ENCODE measurements at places on chromosomes 1 and 21.
A peak's percentile ranks its signal among the peaks of the same experiment; 100 is the strongest.

GRCh38 chr1:152111515-152111968 is 3.7 kb downstream of the TCHH start:
- DNase-seq = no peak

DNA sequence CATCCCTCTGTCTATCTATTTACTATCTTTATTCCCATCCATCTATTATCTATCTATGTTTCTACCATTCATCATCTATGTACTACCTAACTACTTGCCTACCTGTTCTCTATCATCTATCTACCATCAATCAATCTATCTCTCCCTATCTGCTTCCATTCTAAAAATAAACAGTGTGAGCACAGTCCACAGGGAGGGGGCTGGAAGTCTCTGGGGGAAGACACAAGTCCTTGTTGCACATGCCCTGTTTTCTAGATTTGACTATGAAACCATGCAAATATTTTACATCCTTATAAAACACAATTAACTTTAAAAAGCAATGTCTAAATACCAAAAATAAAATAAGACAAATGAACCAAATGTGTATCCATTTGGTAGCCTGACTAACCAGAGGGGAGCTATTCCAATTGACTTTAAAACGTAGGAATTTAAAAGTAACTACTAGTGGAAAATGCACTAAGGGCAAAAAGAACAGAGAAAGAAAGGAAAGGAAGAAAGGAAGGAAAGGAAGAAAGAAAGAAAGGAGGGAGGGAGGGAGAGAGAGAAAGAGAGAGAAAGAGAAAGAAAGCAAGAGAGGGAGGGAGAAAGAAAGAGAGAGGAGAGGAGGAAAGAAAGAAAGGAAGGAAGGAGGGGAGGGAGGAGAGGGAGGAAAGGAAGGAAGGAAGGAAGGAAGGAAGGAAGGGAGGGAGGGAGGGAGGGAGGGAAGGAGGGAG is 13.6 kb upstream of the RIPK4 start:
- no peak for DNase-seq

DNA sequence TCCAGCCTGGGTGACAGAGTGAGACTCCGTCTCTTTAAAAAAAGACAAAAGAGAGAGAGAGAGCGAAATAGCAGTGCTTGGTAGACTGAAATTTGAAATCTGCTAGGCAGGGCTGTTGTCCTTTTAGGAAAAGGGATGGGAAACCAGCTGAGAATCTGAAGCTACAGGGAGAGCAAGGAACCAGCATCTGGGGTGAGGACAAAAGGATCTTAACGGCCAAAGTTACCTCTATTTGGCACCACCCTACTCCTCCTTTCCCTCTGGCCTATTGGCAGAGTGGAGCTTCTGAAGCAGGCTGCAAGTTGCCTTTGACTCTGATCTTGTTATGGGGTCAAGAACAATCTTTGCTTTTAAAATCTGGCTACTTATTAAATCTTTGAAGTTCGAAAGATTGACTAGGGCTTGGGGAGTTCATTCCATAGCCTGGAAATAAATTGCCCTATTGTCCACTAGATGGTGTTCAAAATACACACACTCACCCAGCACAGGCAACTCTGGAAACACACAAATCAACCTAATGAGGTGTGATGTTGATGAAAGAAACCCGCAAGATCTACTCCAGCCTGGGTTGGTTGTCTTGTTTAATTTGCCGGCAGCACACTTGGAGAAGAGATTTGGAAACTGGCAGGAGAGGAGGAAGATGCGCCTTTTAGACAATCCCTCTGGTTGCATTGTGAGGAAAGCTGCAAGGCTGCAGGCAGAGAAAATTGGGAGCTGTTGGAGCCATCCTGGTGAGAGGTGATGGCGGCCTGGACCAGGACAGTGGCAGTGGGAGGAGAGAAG is 16.5 kb upstream of the PARP1 start:
- no peak for DNase-seq

- DNase-seq = no peak
Measured at GRCh38 chr1:96492236-96492635, 229.3 kb upstream of the PTBP2 start.

DNA sequence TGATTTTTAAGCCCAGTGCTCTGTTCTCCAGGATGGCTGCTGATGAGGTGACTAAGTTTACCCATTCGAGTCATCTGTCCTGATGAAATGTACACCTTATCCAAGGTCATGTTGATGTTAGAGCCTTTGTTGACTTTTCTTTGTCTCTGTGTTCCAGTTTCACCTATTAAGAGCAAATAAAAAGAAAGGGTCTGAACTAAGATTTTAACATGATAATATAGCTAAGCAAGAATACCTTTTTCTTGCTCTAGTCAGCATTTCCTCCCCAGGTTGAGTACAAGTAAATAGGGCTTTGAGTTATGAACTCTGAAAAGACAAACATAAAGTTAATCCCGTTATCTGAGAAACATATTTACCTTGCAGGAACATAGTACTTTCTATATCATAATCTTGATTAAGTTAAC is 52.1 kb upstream of the GPR88 start:
- no peak for DNase-seq

- no peak for DNase-seq
Measured at GRCh38 chr1:54273795-54274163, 73.8 kb downstream of the MRPL37 start.

GRCh38 chr1:227910511-227911153 is 37.1 kb downstream of the WNT9A start:
- no peak for DNase-seq

DNA sequence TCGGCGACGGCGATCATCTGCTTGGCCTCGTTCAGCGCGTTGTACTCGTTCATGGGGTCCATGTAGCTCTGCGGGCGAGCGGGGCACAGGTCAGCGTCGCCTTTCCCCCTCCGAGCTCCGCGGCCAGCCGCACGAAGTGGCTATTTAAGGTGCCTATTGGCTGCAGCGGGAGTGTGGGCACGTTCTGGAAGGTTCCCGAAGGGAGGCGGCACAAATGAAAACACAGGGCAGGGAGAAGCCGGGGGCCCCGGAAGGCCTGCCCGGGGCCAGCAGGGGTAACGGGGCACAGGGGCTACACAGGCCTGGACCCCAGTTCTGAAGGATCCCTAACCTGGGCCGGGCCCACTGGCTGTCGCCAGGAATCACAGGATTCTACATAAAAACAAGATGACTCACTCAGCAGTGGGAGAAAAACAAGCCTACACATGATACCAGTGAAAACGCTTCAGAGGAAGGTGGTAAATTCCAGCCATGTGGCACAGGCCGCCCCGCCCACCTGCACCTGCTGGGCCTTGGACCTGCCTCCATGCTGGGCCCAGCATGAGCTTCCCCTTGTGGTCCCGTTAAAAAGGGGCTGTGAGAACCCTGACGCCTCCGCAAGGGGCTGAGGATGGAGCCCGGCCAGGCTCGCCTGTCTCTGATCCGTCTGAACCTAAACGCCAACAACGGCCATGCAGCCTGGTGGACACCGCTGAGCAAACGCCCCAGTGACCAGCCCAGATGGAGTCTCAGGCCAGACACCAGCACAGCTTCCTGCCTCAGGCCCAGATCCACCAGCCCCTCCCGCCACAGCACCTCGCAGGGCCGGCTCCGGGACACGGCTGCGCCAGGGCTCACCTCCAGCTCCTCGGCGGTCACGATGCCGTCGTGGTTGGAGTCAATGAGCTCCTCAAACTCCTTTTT is 3.9 kb upstream of the TNFRSF4 start:
- DNase-seq = no peak

GRCh38 chr1:158901623-158902022 is 29.7 kb upstream of the PYHIN1 start:
- DNase-seq = no peak

GRCh38 chr1:231170875-231171274 is 9.0 kb downstream of the TRIM67 start:
- DNase-seq = no peak

DNA sequence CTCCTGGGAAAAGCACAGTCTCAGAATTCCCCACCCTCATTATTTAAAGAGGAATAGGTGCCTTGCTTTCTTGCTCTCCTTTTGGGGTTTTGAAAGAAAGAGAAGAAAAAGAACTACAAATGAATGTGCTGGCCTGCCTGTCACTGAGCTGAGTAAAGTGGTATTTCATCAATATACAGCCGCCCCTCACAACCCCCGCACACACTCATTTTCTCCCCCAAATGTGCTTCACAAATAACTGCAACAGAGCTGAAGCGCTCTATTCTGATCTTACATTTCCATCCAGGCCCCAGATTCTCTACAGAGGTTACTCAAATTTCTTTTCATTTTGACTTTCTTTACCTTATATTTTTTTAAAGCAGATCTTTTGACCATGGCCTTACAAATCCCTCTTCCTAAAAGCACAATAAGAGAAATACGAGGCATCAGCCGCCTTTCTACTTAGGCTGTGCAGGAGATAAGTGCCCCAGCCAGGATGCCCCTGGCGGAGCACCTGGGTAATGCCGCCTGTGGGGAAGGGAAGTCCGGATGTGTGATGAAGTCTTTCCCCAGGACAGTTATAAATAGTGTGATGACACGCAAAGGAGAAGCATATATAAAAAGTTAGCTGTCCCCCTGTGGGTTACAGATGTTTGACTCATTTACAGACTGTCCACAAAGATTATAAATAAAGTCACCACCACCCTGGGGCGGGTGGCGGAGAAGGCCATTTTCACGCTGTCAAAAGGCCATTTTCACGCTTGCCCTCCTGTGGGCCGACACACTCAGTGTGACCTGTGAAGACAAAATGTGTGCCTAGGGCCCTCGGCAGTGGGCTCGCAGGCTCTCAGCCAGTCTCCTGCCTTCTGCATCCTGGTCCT is 6.5 kb downstream of the KCNN3 start:
- DNase-seq = no peak

DNA sequence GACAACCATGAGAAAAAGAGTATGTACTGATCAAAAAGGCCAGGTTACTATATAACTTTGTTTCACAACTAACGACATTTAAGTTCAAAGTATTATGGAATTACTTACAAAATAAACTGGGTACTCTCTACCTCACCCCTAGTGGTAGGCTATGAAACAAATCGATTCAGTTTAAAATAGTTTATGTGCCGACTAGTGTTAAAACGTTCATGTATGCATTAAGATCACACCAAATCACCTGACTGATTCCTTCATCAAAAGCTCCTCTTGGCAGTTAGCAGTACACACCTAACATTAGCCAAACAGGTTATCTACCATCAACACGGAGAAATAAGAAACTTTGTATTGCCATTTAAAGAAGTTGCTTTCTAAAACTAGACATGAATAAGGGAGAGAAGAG is 137.1 kb downstream of the AKT3 start:
- DNase-seq = no peak

GRCh38 chr1:17732475-17732874 is 22.7 kb upstream of the ACTL8 start:
- no peak for DNase-seq

DNA sequence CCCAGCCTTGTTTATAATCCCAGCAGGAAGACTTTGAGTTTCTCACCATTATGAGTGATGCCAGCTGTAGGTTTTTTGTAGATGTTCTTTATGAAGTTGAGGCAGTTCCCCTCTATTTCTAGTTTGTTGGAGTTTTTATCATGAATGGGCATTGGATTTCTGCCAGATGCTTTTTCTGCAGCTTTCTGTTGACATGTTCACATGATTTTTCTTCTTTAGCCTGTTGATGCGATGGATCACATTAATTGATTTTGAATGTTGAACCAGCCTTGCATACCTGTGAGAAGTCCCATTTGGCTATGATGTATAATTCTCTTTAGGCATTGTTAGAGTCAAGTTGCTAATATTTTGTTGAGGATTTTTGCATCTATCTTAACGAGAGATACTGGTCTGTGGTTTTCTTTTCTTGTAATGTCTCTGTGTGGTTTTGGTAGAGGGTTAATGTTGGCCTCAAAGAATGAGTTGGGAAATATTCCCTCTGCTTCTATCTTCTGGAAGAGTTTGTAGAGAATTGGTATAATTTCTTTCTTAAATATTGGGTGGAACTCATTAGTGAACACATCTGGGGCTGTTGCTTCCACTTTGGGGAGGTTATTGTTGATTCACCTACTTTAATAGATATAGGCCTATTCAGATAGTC is 33.2 kb downstream of the ZBTB40 start:
- DNase-seq = no peak

GRCh38 chr1:162376691-162377090 is at the start of gene SPATA46:
Gene SPATA46 (minus strand): TSS chr1:162376854. CDS start chr1:162376790, 64 bp downstream.
- DNase-seq = peak; percentile 21

DNA sequence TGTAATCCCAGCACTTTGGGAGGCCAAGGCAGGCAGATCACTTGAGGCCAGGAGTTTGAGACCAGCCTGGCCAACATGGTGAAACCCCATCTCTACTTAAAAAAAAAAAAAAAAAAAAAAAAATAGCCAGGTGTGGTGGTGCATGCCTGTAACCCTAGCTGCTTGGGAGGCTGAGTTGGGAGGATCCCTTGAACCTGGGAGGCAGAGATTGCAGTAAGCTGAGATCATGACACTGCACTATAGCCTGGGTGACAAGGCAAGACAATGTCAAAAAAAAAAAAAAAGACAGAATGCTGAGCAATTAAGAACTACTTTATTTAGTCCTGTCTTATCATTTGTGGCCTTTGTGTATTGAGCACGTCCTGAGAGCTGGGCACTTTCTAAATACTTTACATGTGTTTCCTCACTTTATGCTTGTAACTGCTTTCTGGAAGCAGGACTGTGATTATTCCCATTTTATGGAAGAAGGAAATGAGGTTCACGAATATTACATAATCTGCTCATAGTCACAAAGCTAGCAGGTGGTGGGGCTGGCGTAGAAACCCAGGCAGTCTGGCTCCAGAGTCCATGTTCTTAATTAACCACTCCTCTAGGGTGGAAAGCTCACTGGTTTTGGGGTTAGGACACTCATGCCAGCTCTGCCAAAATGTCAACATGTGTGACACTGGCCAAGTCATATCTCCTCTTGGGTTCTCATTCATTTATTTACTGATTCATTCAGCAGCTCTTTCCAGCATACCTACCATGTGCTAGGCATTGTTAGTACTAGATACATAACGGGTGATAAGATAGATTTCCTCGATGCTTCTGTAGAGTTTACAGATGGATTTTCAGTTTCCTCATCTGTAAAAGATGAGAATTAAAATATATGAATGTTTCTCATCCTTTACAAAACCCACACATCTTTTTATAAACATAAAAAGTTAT is 57.7 kb downstream of the DDR2 start:
- DNase-seq = no peak

GRCh38 chr1:193387406-193387805 is 201.0 kb upstream of the B3GALT2 start:
- no peak for DNase-seq

- DNase-seq = no peak
Measured at GRCh38 chr1:97159342-97159741, 437.8 kb downstream of the PTBP2 start.

DNA sequence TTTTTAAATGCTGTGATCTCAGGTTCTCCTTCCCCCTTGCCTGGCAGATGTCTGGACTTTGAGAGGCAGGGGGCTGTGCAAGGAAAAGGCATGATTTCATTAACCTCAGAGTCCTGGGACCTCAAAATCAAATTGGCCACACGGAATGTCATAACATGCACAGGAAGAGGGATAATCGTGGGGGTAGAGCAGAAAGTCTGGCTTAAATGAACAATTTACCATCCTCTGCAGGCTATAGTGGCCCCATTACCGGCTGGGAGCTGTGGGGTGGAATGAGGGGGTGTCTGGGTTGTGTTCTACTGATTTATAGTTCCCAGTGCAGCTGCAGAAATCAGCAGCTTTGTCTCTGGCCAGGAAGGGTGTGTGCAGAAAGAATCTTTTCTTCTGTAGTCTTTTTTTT is 10.8 kb downstream of the OPRD1 start:
- DNase-seq = no peak

Measured in suprapubic skin (tissue), 4 donors.